NCI-H2081 treated with DMSO at 0.1 percent for 48 hours (cell line): ENCODE measurements at places on chromosomes 7 and 10.

DNA sequence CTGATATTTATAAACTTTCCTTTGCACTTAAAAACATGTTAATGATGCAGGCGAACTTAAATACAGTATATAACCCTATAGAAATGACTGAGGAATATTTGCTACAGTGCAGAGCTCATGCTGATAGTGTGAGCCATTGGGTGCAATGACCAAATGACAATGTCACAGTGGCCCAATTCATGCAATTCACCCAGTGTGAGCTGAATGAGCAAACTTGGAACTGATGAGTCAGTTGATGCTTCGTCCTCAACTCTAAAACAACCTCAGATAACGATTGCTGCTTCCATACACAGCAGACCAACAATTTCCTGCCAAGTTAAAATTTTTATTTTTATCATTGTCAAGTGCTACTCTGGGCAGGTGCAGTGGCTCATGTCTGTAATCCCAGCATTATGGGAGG, 12.1 kb upstream of the ZC3HAV1L start:
- no peak for DNase-seq

DNA sequence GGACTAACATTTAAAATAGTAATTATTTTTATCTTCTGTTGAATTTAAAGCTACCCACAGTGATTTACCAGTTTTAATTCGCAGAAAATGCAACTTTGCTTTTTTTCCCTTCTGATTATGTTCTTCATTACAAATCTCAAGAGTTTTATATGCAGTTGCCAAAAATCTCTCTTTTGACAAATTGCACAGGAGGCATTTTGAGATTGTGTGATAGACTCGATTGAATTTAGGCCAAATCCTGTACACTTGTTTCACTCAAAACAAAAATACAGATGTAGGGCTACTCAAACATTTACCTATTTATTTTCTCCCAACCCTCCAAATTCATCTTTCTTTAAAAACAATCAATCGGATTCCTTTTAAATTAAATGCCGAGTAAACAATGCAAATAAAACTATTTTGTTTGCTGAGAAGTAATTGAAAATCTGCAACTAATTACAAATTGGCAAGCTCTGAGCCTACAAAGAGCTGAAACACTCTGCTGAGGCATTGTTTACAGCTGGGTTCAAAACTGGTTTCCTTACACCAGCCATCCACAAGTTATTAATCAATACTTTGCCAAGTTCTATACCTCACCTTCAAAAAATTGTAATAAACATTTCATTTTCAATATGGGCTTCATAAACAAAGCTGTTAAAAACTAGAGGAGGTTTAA, 214.9 kb upstream of the TCF7L2 start:
- DNase-seq: no peak

DNA sequence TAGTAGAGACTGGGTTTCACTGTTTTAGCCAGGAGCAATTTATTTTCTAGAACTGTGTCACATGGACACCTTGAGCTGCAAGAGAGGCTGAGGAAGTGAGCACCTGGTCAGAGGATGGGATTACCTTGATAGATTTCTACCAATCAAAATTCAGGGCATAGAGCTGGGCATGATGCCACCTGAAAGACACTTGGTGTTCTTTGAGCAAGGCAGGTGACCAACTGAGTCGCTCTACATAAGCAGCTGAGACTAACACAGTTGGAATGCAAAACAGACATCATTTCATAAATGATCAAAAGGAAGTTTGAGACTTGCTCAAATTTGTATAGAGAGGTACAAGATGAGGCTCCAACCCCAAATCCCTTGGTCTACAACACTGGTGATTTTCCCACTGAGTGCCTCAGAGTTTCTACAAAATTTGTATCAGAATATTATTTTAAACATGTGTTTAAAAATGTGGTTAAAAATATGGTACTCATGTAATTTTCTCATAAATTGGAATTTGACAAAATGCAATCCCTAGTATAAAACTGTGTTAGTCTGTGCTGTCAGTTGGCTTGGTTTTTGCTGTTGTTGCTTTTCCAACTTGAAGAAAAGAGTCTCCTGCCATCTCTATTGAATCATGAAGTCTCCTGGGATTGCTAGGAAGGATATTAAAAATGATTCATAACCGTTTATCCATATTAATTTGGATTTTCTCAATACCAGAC, 156.4 kb upstream of the MDFIC start:
- DNase-seq: no peak

DNA sequence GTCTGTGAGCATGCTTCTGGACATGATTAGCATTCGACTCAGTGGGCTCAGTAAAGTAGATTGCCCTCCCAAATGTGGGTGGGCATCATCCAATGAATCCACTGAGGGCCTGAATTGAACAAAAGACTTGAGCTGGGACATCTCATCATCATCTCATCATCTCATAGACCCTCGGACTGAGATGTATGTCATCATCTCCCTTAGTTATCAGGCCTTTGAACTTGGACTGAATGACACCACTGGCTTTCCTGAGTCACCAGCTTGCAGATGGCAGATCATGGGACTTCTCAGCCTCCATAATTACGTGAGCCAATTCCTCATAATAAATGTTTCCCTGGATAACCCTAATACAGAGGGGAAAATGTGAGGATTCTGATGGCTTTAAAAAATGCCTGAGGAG, 128.3 kb upstream of the LSM8 start:
- DNase-seq: no peak

- no peak for DNase-seq
These were observed 79.3 kb downstream of the OAT start for GRCh38 chr10:124339119-124340032.

- DNase-seq: no peak
These were observed 63.9 kb upstream of the AHR start for GRCh38 chr7:17234398-17235031.

DNA sequence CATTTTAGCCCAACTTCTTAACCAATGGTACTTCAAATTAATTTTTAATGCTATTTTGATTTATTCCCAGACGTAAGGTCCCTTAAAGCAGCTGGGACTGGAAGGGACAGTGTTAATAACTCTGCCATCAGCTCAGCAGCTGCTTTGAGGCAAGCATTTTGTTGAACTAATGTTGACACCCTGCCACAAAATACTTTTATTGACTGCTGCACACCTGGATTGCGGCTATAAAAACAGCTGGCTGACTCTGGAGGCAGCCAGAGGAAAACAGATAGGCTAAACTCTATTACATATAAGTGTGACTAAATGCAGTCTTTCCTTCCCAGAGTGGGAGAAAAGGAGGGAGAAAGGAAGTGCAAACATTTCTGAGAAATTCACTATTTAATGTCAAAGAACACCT, 77.6 kb downstream of the ETV1 start:
- no peak for DNase-seq

GRCh38 chr10:73998929-73999691, 1.2 kb downstream of the VCL start:
- no peak for DNase-seq

- no peak for DNase-seq
These were observed 13.7 kb upstream of the DNTT start for GRCh38 chr10:96290368-96291133.

DNA sequence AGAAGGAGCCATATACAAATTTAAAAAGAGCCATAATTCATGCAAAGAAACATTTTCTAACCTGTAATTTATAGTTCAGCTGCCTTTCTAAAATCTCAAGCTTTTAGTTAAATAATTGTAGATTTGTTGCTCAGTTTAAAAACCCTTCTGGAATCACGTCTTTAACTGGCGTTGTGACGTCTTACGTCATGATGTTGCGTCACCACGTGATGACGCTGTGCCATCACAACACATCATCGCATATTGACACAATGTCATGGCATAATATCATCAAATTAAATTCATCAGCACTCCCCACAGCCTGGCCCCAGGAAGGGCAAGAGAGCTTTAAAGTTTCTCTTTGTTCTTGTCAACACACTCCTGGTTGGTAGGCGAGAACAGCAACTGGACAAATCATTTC, 194.8 kb downstream of the GRM8 start:
- no peak for DNase-seq

DNA sequence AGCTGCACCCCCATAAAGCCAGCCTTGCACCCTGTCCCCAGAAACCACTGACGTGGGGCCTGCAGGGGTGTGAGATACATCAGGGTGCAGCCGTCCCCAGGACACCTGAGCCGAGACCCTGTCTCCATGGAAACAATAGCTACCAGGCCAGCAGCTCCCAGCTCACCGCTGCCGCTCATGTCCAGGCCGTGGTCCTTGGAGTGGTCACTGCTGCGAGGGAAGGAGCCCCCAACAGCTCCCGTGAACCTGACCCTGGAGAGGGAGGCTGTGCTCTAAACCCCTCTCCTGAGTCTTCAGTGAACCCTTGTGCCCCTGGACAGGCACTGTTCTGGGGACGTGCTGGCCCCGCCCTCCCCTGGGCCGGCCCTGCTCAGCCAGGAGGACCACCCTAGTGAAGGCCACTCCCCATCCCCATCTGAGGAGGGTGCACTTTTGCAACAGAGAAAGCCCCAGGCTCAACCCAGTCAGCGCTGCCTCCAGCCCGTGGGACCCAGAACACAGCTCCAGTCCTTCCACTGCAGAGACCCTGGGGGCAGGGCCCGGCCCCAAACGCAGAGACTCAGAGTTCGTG, 19.6 kb upstream of the INPP5A start:
- no peak for DNase-seq

GRCh38 chr7:28083164-28083997, 97.2 kb downstream of the JAZF1 start:
- no peak for DNase-seq

DNA sequence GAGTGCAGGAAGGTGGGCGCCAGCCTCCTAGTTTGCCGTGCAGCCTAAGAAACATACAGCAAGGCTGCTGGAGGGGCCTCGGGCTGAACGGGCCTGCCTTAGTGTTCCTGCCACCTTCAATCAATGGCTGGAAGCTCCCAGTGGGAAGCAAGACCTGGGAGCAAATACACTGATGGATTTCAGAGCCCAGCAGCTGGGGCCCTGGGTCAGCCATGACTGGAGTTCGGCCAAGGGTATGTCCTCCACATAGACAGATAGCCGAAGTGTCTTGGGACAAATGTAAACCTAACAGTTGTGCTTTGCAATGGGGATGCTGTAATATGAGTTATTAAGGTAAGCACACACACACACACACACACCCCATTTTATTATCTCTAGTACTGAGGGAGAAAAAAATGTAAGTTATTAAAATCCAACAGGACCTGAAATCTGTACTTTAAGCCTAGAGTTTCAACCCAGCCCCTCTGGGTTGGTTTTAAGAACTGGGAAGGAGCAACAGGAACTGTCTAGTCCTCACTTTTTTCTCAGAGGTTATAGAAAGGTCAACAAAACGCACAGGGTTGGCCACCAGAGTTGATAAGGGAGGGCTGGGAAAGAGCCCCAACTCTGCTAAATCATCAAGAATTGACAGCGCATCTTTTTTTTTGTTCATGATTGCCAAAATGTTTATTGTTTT, 50.0 kb upstream of the CELF2 start:
- DNase-seq: no peak

DNA sequence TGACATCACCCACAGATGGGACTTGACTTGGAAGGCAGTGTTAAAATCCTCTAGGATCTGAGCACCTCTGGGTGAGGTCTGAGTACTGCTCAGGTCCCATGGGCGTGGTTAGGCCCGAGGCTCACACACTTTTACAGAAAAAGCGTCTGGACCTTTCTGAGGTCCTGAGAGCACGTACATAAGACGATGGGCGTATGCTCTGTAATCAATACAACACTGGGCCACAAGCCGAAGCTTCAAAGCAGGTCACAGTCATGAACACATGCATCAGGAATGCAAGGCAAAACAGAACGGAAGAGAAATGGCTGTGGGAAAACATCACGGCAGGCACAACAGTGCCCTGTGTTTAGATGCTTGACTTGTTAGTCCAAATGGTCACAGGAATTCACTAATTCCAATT, 112.2 kb downstream of the LARP4B start:
- DNase-seq: no peak

DNA sequence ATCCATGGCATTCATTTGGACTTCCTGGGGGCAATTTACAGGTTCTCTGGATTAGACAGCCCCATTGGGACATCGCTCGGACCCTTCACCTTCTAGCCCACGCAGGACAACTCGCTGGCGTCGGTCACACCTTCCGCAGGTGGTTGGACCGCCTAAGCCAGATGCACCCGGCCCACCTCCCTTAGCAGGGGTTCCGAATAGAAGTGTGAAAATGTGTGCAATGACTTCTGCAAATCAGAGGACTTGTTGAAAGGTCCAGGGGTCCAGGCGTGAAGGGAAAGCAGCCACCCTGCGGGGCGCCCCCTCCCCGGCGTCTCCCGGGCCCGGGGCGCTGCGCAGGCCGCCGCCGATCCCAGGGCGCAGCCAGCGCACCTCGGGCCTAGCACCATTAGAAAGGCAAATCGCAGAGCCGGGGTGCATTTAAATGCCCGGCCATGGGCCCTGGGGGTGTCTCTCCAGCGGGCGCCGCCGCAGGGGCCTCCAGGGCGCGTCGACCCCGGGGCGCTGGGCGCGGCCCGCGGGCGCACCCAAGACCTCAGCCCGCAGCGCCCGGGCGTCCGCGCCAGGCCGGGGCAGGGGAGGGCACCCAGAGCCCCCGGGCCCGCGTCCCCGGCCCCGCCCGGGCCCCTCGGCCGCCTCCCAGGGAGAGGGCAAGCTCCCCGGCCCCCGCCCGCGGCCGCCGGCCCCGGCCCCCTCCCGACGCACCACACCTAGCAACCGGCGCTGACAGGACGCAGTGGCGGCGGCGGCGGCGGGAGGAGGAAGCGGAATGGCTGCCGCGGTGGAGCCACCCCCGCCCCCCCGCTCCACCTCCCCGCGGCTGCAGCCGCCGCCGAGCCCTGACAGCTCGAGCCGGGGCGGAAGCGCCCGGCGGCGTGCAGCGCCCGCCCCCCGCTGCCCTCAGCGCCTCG, 1.2 kb downstream of the JAZF1 start:
- DNase-seq: no peak

DNA sequence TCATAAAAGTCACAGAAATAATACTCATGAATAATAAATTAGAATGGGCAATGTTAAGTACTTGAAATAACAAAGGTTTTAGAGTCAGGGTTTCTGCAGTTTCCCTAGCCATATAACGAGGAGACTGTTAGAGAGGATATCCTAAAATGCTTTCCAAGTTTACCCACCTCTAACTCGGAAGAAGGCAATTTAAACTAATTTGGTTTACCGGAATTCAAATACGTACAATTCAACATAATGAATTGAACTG, 351 bp upstream of the RPS24 start:
- no peak for DNase-seq

DNA sequence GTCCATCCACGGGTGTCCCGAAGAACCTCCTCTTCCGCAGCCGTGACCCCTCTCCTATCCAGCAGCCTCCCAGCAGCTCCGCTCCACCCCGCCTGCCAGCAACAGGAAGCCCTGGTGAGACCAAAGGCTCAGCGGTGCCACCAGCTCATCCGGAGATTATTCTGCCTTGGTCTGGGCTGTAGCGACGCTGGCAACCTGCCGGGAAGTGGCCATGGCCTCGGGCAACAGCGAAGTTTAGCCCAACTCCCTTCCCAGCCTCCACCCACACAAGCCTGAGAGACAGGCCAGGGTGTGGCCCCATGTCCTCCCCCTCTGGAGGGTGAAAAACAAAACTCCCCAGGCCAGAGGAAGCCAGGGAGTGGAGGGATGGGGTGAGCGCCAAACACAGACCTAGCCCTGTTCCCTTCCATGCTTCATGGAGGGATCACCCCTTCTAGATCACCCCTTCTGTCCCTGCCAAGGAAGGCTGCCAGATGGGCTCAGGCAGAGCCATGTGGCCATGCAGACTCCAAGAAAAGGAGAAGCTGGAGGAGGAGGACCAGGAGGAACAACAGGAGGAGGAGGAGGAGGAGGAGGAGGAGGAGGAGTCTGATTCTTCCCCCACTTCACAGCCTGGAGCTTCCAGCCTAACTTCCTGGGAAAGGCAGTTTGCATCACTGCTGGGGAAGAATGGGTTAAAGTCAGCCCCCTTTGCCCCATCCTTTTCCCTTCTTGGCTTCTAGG, 918 bp downstream of the CALHM2 start:
- DNase-seq: no peak
